Stimulated activated CD4-positive, alpha-beta T cell treated with anti-CD3 and anti-CD28 coated beads, TNF-alpha, amount 100 ng/mL, for 48 hours (primary cell): ENCODE measurements at places on chromosomes 6 and 20.
A peak's percentile ranks its signal among the peaks of the same experiment; 100 is the strongest.

GRCh38 chr6:4513561-4513960, 262.6 kb upstream of the CDYL start:
- DNase-seq: no peak

- DNase-seq: no peak
Observed at GRCh38 chr20:24915440-24915839, 33.6 kb upstream of the CST7 start.

DNA sequence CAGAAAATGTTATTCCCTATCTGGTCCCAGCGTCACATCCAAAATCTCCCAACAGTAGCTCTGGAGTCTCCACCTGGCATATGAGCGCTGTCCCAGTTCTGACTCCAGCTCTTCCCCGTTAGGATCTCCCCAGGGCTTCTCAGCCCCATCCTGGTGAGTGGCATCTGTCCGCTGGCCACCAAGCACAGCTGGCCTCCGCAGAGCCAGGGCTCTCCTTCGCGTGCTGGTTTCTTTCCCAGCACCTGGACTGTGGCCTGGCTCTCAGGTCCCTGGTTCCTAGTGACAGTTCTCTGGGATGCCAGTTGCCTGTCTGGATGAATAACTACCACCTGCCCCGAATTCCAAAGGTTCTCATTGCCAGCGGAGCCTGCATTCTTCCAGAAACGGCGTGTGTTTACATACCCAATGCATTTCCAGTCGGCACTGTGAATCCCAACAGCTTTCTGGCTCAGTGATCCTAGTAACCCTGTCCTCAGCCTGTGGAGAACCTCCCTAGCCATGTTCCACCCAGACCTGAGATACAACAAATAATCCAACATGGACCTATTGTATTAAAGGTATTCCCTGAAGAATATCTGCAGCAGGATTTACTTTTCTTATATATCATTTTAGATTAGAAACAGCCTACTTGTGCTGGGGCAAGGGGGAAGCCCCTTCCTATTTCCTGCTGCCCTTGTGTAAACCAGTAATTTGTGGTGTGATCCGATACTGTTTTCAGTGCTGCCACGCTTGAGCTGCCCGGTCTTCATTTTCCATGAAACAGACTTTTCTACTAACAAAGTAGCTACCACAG, 69.9 kb upstream of the PDE10A start:
- DNase-seq: no peak

GRCh38 chr6:85997206-85997605, 354.5 kb upstream of the SYNCRIP start:
- no peak for DNase-seq

GRCh38 chr6:99492092-99492491, 23.1 kb downstream of the USP45 start:
- no peak for DNase-seq

- DNase-seq: no peak
Observed at GRCh38 chr6:52548999-52549398, 27.9 kb downstream of the TRAM2 start.

- DNase-seq: no peak
Observed at GRCh38 chr6:37004044-37004980, 1.1 kb upstream of the FGD2 start.

DNA sequence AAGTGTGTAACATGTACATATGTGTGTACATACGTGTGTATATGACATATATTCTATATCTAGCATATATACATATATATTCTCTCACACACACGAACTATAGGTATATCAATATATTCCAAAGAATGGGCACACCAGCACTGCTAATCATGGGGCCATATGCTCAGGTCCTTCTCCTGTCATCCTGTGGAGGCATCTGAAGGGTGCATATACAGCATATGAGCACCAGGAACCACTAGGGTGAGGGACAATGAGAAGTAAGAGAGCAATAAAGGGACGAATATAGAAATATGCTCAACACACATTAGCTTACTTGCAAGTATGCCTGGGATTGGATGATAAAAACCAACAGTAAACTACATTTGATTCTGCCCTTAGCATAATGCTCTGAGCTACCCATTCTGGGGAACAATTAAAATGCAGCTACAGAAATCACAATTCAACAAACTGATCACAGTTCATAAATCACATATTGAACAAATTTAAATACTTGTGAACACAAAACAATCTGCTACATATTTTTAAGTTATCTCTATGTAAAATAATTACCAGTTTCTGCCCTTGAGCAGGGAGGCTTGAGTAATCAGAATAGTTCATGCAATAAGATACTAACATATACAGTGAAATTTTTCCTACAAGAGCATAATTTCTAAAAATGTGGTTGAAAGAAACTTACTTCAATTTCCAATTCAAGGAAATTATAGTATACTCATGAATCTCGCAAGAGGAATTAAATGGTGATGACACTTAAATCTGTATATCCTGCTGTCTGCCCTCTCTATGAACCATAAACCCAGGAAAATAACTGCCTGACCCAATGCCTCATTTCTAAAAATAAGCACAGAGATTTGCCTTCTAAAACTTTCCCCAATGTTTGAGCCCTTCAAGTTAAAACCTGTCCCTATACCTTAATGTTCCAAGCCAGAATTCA, 272.2 kb upstream of the THEMIS start:
- DNase-seq: no peak

- no peak for DNase-seq
Observed at GRCh38 chr20:38278131-38278530, 17.6 kb upstream of the KIAA1755 start.

GRCh38 chr20:33653218-33653899, 8.8 kb upstream of the C20orf144 start:
- no peak for DNase-seq

DNA sequence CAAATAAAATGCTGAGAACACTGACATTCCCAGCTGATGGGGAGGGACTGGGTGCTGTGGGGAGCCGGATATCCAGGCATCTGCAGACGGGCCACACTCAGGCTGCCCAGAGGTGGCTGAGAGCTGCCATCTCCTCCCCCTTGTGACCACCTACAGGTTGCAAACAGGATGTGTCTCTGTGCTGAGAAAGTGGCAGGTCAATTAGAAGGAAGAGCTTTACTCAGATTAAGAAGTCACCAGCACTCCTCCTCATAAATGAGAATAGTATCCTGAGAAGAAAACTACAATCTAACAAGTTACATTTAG, 63.0 kb downstream of the HUS1B start:
- DNase-seq: no peak

GRCh38 chr6:26158581-26159356, 71.5 kb downstream of the HFE start:
- peak; percentile 48 for DNase-seq

DNA sequence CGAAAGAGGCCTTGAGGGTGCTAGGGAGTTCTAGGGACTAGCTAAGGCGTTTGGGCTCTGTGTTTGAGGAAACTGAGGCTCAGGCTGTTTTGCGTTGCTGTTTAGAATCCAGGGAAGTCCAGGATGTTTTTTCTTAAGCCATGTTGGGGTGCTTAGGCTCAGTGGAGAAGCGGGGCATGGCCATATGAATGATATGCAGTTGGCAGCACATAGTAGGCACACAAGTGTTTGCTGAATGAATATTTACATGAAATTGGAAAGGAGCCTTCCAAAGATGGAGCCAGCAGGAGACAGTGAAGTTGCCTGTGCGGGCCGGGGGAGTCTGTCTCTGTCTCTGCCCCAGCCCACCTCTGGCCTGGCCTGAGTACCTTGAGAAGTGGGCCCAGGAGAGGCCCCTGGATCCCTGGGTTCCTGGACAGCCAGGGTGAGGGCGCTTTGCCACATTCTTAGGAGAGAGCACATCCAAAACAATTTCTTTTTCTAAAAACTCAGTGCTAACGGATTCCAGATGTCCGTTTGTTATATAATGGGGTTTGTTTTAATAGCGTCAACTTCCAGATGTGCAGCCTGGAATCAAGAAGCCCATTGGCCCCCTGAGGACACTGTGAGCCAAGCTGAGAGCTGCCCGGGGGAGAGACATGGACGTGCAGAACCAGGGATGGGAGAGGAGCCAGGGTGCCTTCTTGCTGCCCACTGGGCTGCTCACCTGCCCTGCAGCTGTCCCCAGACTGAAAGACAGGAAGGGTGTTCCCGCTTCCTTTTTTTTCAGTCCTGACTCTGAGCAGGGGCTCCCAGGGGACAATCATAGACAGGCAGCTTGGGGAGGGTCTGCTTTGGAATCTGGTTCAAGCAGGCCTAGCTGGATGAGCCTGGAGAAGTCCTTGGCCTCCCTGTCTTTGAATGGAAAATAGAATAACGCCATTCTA, 20.1 kb upstream of the EMILIN3 start:
- DNase-seq: no peak

DNA sequence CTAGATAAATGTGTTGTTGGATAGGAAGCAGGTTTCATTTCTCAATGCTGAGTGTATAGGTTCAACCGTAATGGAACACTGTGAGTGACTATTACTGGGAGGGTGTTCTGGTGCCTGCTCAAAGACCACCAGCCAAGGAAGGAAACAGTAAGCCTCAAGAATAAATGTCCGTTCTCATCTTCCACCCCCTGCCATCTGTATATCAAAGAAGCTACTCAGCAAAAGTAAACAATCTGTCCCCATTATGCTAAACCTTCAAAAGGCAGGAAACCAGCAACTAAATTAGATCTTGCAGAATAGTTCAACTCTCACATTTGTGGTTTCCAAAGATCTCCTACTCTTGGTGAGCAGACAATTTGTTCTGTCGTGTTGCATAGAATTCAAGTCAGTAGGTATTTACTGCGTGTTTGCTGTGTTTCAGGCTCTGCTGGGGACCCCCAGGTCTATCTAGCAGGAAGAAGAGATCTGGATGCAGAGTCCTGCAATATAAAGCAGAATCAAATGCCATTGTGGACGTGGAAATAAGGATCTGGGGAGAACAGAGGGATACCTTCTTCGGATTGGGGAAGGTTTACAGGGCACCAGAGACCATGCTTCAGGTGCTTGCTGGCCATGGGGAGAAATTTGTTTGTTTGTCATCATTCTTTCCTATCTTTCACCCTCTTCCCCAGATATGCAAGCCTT, 87.3 kb downstream of the SCML4 start:
- no peak for DNase-seq

- DNase-seq: no peak
Observed at GRCh38 chr20:10705801-10706459, 32.1 kb upstream of the JAG1 start.

DNA sequence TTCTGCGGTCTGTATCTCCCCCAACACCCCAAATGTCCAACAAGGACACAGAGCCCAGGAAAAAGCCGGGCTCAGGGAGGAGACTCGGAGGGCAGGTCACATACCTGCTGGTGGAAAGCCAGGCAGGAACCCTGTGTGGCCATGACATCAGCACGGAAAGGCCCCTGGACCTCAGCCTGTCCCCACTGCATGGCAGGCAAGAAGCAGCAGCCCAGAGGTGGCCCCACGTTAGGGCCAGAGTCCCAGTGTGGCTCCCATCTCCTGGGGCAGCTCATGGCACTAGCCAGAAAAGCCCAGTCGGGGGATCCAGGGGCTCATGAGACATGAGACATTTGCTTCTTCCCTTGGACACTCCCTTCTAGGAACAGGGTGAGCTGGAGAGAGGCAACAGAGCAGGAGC, 258.7 kb downstream of the DLL1 start:
- DNase-seq: no peak

GRCh38 chr6:31655349-31656237, at the start of gene APOM:
TSS of gene APOM (plus strand) at chr6:31655894. CDS start at chr6:31655967, 73 bp downstream.
- no peak for DNase-seq

GRCh38 chr6:157981132-157981394, 600 bp upstream of the SYNJ2 start:
- no peak for DNase-seq

DNA sequence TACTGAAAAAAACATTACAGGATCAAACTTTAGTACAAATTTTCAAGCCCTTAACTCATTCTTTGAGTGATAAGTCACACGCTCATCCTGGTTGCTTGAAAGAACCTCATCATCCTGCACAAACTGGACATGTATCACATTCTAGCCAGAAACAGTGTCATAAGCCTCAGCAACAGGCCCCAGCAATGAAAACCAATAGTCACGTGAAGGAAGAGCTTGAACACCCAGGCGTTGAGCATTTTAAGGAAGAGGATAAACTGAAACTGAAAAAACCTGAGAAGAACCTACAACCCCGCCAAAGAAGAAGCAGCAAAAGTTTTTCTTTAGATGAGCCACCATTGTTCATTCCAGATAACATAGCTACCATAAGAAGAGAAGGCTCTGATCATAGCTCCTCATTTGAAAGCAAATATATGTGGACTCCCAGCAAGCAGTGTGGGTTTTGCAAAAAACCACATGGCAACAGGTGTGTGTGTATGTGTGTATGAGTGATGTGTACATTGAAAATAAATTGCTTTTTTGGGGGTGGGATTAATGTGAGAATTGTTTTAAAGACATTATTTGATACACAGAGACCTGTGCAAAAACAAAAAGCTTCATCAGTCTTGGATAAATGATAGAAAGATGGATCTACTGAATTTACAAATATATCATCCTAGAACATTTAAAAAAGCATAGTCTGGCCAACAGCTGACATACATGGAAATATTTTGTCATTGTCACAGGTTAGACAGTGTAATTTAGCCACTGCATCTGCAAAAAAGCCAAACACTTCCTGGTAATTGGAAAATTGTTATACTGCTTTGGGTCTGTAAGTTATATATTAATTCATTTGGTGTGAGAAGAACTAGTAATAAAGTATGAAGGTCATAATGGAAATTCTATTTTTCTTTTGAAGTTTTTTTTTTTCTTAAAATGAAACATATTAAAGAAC, 50.1 kb downstream of the PHF3 start:
- no peak for DNase-seq

DNA sequence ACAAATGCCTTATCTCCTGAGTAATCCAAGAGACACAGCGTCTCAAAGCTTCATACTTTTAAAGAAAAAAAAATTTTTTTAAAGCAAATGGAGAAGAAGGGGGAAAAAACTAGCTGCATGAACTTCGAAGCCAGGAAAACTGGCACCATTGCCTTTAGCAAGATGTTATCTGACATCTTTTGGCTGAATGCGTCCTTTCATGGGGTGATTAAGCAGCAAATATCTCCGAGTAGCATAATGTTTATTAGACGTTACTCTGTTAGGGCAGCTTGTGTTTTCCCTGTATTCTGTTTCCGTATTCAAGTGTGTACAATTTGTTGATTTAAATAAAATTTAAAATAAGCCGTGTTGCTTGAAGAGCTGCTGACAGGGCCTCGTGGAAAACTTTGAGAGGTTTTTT, 76.5 kb upstream of the TSHZ2 start:
- DNase-seq: no peak

GRCh38 chr6:160972111-160972510, 19.5 kb upstream of the MAP3K4 start:
- DNase-seq: no peak

DNA sequence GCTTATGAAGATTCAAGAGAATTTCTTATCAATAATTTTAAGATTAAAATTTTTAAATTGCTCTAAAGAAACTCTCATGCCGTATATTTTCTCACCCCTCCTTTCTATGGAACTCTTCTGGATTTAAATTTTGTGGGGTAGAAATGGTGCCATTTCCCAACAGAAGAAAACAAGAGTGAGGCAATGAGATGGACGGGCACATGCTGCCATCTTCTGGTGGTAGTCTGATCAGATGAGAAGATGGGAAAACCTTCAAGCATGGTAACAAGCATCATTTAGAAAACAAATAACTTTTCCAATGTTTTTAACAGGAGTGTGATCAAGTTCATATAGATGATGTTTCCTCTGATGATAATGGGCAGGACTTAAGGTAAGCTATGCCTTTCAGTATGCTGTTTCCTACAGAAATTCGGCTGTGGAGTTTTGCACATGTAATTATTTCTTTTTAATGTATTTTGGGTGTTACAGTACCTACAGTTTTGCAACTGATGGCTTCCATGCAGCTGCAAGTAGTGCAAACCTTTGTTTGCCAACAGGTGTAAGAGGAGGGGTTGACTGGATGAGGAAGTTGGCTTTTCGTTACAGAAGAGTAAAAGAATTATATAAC, 271.4 kb downstream of the EYA4 start:
- peak; percentile 7 for DNase-seq

GRCh38 chr20:15232243-15232642, 894.8 kb upstream of the FLRT3 start:
- no peak for DNase-seq
